Endodermal cell (in vitro differentiated cells): ENCODE measurements at places on chromosomes 5 and 9. TPM values are rescaled to one million over a fixed set of nuclear protein-coding genes. Genes with fewer than 3 reads are reported as not detected.

GRCh38 chr5:133758641-133759040, 146.3 kb upstream of the FSTL4 start:
- DNase-seq, result peak; percentile 7

GRCh38 chr9:76798527-76798926, 34.3 kb downstream of the PCA3 start:
- DNase-seq, result no peak

- DNase-seq, result no peak
Measured at GRCh38 chr5:41465493-41466171, 44.8 kb downstream of the PLCXD3 start.

DNA sequence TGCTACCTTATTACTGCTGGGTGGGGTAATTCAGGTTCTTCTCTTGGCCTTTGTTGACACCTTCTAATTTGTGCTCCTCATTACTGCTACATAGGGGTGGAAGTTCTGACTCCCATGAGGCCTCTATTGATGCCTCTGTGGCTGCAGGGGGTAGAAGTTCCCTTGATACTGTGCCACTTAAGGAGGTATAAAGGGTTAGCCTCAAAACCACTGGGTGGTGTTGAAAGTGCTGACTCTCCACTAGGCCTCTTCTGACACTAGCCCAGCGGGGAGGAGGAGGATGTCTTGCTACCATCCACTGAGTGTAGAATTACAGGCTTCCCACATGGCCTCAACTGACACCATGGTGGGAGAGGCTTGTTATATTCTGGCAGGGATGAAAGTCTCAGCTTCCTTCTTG, 36.7 kb upstream of the CCDC112 start:
- peak; percentile 52 for DNase-seq

GRCh38 chr5:147576646-147577535, 67.0 kb upstream of the DPYSL3 start:
- DNase-seq, result peak; percentile 91

C9orf153 gene
- total RNA-seq, result 0.51 to 0.99 TPM (median 0.53 TPM) in 3 replicates

BRINP1 gene
- 3.3 to 7.4 TPM (median 6.3 TPM) in 3 replicates for total RNA-seq

TLE4 gene
- total RNA-seq, result 15.2 to 16.8 TPM (median 16.7 TPM) in 3 replicates

LCN6 gene
- total RNA-seq, result not detected in 3 replicates
